ENCODE measurements at places on chromosomes 13 and 19.

DNA sequence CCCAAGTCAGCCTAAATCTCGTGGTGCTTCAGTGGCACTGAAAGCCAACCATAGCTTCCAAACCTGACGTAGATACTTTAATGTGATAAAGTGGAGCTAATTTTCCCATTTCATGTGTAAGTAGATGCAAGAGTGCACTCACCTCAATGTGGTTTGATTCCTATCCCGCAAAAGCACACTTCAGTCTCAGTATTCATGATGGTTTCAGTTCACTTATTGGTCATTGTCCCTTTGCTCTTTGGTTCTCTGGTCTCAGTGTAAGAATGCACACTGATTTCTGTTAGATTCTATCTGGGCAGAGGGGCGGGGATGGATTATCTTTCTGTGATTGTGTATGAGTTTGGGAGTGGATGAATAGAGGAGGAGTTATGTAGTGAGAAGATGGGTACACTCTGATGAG lies 340.6 kb downstream of the KCNRG start:
- DNase-seq: no peak

GRCh38 chr19:42165146-42165545 lies 32.9 kb upstream of the POU2F2 start:
- DNase-seq: no peak

DNA sequence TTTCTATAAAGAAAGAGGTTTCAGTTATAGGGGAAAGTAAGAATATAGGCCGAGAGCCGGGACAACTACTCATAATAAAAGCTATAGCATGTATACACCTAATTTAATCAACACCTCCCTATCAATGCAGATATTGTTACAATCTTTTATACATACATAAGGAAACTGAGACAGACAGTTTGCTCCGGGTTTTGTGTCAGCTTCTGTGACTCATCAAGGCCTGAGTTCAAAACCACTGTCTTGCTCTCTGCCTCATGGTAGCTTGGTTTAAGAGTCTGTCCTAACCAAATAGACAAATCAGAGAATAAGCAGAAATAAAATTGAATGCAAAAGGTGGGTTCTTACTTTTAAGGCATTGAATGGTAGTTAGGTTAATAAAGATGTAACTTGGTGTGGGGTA lies 222.9 kb downstream of the GGACT start:
- no peak for DNase-seq

DNA sequence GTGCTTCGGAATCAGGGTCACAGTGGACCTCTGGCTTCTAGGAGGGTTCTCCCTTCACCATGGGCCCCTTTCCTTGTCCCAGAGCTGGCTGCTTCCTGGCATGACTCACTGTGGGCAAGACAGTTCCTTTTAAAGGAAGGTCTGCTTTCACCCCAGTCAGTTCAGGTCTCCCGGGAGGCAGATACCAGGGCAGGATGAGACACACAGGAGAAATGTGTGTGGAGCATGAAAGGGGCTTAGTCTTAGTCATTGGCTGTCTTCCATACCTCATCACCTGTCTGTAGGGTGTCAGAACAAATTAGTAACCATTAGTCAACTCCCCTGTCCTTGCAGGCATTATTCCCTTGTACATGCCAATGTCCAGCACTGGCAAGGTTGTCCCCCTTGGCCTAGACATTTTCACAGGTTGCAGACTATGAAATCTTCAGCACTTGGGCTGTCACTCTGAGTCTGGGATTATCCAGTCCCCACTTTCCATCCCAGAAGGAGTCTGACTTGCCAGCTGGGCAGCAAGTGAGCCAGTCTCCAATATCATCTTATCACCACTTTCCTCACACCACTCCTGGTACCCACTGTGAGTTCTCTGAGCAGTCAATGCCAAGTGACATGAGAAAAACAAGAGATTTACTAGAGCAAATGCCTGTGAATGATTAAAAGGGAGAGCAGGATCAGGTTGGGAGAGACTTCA lies 76.8 kb upstream of the MEDAG start:
- DNase-seq: peak; percentile 98

GRCh38 chr13:74256969-74257368 lies 122.8 kb upstream of the KLF12 start:
- DNase-seq: no peak

- DNase-seq: no peak
Observed at GRCh38 chr13:26255691-26256277, 1.9 kb downstream of the CDK8 start.

DNA sequence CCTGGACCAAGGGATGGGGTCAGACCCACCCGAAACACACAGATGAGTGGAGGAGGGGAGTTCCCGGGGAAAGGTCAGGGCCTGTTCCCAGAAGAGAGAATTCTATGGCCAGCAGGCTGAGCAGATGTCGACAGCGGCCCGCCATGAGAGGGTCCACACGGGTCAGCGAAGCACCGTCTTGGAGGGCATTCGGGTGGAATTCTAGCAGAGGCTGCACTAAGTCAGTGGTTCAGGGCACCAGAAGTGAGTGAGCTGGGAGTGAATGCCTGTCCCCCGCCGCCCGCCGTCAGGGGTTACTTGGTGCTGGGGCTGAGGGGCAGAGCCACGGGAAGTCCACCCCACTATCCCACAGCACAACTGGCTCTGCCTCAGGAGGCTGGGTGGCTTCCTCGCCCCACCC lies 96.2 kb upstream of the VSTM2B start:
- no peak for DNase-seq

- DNase-seq: no peak
Observed at GRCh38 chr19:49498475-49498874, 2.2 kb downstream of the RPS11 start.

- peak; percentile 97 for DNase-seq
Observed at GRCh38 chr13:46804391-46804815, 7.4 kb upstream of the ESD start.

DNA sequence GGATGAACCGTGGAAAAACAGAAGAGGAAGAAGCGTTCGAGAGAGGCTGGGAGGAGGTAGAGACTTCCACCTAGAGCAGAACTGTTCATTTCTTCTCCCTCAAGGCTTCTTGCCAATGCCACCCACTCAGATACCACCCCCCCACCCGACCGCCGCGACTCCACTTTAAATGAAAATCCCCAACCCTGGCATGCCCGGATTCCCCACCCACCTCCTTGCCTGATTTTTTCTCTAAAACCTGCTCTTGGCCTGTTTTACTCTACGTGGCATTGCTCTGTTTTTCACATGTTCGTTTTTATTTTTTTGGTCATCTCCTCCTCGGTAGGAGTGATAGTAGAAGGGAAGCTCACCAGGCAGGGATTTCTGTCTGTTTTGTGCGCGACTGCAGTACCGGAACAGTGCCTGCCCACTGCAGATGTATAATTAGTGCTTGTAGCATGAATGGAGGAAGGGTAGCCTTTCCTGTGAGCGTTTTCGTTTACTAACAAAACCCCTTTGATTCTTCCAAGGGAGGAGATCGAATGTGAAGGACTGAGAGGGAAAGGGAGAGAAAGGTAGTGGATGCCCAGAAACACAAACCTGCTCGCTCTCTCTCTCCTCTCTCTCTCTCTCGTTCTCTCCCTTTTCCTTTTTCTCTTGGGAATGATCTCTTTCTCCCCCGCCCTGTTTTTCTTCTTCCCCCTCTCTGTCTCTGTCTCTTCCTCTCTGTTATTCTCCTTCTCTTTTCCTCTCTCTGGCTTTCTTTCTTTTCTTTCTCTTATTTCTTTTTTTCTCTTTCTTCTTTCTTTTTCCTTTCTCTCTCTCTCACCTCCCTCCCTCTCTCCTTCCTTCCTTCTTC lies 2.2 kb downstream of the CD70 start:
- no peak for DNase-seq

- peak; percentile 74 for DNase-seq
Observed at GRCh38 chr19:13840305-13841085, 36.4 kb upstream of the NANOS3 start.

- DNase-seq: no peak
Observed at GRCh38 chr13:103539265-103539664, 473.0 kb upstream of the SLC10A2 start.

DNA sequence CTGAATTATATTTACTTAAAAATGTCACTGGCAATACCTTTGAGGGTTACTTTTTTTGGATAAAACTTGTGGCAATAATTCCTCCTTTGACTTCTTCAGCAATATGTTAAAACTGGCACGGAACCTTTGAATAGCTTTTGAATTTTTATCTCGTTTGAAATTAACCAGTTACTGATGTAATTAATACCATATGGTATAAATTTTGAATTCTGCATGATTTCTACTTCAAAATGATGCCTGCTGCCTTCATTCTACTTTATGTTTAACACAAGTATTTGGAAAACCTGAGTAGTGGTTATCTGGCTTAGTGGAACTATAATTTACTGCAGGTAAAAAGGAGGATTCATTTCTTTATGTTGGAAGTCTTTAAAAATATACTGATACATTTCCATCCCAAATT lies 85.3 kb downstream of the LRCH1 start:
- DNase-seq: no peak

- no peak for DNase-seq
Observed at GRCh38 chr19:15453091-15453578, 3.4 kb upstream of the WIZ start.

DNA sequence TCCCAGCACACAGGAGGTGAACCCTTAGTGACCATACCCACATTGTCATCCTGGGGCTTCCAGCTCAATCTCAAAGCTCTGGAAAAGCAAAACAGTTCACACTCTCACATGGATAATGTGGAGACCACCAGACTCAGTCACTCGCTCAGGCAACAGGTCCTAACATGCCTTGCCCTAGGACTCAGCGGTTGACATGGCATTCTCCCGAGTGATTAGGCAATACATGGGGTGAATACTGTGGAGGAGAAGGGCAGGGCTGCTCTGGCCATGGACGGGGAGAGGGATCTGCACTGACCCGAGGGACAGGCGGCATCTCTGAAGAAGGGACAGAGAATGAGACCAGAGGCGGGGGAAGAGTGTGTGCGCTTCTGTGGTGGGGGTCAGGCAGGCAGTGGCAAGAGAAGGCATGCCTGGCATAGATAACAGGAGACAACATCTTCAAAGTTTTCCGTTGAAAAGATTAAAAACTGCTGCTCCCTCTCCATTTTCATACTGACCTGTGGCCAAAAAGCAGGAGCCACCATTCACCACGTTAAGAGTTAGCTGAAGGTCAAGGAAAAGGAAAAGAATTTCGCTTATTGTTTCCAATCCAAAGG lies 44.5 kb upstream of the EPHX3 start:
- DNase-seq: peak; percentile 82

DNA sequence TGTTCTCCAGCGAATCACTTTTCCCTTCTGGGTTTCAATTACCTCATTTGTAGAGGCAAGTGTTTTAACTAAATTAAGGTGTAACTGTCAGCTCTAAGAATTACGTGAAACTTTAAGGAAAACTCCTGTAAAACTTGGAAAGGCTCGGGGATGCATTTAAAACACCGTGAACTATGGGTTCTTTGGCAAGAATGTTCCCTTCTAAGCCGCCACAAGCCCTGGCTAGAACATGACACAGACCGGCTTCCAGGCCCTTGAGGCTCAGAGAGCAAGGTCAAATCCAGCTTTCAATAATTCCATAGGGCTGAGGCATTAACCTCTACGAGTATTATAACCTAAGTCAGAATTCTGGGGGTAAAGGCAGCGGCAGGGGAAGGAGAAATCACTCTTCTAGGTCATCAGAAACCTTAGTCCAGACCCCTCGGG lies 685 bp downstream of the VWA8 start:
- DNase-seq: peak; percentile 62

DNA sequence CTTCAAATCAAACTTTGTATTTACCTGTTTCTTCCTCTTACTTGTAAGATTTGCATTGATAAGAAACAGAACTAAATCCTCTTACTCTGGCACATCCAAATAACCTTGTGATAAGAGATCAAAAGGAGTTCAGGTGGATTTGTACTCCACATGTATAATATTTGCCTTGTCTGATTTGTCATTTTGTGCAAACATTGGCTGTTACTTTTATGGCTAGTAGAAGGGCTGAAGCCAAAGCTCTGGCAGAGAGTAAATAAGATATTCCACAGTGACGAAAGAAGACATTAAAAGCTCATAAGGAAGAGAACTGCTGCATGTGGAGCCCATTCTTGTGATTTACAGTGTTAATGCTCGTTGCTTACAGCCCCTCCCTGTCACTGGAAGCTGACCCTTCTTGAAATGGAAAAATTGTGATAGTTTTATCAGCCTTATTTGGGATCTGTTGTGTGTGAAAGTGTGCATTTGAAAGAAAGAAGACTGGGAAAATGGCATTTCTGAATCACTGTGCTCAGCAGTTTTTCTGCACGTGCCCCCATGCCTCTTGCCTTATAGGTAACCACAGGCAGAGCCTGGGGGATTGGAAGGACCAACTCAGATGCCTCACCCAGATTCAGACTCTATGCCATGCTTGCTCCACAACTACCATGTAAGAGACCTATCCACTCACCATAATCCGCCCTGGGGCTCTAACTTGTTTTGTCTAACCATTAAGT lies 68.2 kb downstream of the OXGR1 start:
- no peak for DNase-seq

DNA sequence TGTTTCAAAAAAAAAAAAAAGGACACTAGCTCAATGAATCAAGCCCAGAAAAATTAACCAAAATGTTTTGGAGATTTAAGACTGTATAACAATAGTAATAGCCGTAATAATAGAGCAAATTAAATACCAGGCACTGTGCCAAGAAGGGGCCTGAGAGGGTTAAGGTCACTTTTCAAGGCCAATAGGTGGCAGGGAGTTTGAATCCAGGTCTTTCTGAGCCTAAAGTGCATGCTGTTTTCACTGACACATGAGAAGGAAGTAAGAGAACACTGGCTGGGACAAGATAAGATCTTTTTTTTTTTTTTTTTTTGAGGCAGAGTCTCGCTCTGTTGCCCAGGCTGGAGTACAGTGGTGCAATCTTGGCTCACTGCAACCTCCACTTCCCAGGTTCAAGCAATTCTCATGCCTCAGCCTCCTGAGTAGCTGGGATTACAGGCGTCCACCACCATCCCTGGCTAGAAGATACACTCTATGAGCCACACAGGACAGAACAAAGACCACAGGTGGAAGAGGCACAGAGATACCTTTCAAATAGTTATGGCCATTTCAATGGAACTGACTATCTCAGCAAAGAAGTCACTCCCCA lies 7.7 kb downstream of the FFAR2 start:
- no peak for DNase-seq
